Kidney epithelial cell (primary cell): ENCODE measurements at places on chromosomes 5 and 9. TPM values are rescaled to one million over a fixed set of nuclear protein-coding genes. Genes with fewer than 3 reads are reported as not detected.

- no peak for DNase-seq
Observed at GRCh38 chr5:175718401-175719108, 60.7 kb downstream of the HRH2 start.

- no peak for DNase-seq
Observed at GRCh38 chr5:140827704-140828361, at the start of gene PCDHA6. Gene PCDHA6 (plus strand): TSS chr5:140827960. CDS start chr5:140828092, 132 bp downstream.

GRCh38 chr9:99262949-99263418 is 40.9 kb downstream of the SEC61B start:
- no peak for DNase-seq

DNA sequence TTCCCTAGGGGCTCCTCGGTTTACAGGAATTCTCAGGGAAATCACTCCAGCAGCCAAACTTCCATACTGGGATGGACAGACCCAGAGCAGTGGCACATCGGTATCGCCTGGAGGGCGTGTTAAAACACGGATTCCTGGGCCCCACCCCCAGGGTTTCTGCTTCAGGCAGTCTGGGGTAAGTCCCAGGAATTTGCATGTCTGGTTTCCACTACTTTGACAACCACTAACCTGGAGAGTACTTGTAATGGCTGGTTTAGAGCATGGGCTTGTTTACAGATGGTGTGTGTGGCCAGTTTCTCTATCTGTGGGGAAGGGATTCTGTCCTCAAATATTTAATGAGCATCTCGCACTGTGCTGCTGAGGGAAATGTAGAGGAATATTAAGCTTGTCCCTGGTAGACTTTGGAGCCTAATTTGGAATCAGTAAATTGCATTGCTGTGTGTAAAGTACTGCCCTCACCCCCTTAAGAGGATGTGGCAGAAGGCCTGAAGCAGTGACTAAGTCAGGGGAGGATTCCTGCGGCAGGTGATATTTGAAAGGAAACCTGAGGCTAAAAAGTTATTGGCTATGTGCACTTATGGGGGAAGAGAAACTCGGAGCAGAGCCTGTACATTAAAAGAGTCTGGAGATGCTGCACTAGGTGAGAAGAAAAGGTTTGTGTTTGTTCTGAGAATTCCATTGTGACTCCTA is 18.6 kb upstream of the TJP2 start:
- DNase-seq, result no peak

DNA sequence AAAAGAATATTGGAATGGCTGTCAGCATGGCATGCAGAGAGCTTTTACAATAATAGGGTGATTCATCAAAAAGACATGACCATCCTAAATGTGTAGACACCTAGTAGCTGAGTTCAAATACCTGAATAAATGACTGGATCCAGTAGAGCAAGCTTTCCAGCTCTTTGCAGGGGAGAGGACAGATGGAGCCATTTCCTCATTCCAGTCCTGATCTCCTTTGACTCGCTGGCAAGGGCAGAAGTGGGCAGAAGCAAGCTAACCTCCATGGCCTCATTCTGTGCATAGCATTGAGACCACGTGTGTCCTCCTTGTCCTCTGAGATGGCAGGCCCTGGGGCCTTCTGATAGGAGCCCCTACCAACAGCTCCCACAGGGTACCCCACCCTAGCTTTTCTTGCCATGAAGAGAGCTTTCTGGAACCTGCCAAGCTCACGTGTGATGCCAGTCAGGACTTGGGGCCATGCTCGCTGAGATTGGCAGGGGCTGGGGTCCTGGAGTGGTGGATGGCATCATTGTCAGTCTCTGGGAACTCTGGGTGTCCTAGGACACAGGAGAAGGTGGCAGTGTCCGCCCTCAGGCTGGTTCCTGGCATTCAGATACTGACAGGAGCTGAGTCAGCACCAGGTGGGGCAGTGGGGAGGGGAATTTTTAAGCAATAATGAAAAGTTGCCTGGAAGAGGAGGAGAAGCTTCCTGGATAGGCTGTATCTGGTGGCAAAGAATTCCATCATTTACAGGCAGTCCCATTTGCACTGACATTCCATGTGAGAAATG is 33.6 kb downstream of the WWC1 start:
- peak; percentile 69 for DNase-seq

MEGF10 gene
- 0.96 and 1.3 TPM in 2 replicates for total RNA-seq

ZDHHC11 gene
- total RNA-seq, result 0.68 and 1.3 TPM in 2 replicates

CBY3 gene
- not detected in 2 replicates for total RNA-seq

GRCh38 chr5:85670417-85670816 is 947.3 kb upstream of the COX7C start:
- no peak for DNase-seq

- DNase-seq, result no peak
Observed at GRCh38 chr9:87882627-87883026, at the start of gene SPATA31E1. Gene SPATA31E1 (plus strand): TSS chr9:87882877. CDS start chr9:87882892, 15 bp downstream.

TSSK1B gene
- 0.38 TPM in 1 of 2 replicates, not detected in the other for total RNA-seq

DNA sequence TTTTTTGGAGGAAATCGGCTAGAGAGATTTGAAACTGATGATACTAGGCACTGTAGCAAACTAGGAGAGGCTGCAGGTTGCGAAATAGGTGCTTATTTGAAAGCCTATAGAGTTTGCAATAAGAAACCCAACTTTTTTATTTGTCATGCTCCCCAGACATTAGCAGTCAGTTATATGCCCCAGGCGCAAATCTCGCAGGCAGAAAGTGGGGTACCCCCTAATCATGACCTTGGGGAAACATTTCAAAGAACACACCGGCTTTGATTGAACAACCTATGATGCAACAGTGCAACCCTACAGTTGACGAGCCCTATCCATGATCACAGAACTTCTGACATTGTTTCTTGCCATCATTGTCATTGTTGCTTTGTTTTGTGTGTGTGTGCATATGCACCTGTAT is 510.5 kb downstream of the RAB3C start:
- DNase-seq, result no peak

GRCh38 chr5:111514087-111514486 is 1.8 kb upstream of the STARD4 start:
- DNase-seq, result no peak

NOL8 gene
- total RNA-seq, result 29.2 TPM in 2 replicates

DNA sequence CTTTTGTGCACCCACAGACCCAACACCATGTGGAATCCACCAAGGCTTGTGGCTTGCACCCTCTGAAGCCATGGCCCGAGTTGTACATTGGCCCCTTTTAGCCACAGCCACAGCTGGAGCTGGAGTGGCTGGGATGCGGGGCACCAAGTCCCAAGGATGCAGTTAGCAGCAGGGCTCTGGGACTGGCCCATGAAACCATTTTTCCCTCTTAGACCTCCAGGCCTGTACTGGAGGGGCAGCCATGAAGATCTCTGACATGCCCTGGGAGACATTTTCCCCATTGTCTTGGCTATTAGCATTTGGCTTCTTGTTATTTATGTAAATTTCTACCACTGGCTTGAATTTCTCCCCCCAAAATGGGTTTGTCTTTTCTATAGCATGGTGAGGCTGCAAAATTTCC is 51.8 kb downstream of the RASA1 start:
- DNase-seq, result no peak

DNA sequence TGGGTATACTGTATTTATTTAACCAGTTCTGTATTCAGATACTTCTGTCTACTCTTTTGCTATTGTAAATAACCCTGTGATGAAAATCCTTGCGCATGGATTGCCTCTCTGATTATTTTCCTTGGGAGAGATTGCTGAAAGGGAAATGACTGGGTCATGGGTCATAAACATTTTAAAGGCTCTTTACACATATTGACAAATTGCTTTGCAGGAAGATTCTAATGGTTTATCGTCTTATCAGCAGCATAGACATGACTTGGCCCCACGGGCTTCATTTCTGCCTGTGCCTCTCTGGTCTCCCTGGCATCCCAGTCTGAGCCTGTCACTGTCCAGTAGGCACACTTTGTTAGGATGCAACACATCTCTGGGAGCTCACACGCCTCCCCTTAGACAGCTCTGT is 52.3 kb downstream of the RGS3 start:
- DNase-seq, result no peak

GRCh38 chr9:88951155-88951542 is 40.1 kb upstream of the S1PR3 start:
- DNase-seq, result no peak

TERT gene
- 0.21 TPM in 1 of 2 replicates, not detected in the other for total RNA-seq

- DNase-seq, result no peak
Observed at GRCh38 chr5:126508962-126509279, 85.7 kb downstream of the GRAMD2B start.

DNA sequence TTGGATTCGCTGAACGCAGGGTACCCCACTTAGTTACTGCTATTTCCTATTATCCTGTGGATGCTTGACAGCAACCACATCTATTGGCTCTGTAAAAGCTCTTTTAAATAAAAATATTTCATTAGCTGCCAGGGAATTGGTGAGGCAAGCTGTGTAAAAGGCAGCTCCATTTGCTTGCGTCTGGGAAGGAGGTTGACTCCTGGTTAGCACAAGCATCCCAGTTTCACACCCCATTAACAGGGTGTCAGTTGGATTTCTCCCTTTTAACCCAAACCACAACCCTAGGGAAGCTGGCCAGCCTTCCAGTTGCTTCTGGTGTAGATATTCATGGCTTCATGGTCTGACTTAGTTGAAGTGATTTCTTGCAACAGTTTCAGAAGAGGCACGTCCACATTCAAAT is 151.0 kb downstream of the GPBP1 start:
- DNase-seq, result no peak

- DNase-seq, result no peak
Observed at GRCh38 chr9:114071197-114071795, 6.8 kb downstream of the AMBP start.

DNA sequence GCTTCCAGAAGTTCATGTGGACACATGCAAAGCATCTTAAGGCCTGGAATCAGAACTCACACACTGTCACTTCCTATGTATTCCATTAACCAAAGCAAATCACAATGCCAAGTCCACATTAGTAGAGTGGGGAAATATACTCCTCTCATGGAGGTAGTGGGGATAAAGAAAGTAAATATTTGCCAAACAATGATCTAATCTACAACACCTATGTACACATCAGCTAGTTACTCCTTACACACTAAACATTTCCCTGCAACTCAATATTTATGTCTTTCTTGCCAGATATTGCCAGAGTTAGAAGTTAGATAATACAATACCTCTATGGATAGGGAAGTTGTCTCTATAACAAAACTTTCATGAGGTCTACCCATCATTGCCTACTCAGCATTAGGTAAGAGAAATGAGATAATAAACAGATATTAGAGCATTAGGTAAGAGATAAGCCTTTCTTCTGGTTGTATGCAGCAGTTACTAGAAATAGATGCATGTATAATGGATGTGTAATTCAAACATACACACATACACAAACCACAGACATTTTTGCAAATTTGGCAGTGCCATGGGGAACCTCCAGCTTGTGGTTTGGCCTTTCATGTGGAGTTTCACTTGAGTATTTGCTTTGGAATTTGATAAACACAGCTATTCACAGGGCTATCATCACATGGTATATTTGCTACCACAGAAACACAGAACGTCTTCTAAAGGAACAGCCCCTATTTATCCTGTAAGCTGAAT is 196.5 kb downstream of the TLE1 start:
- peak; percentile 78 for DNase-seq

- DNase-seq, result no peak
Observed at GRCh38 chr9:3646226-3646625, 120.4 kb upstream of the RFX3 start.

DNA sequence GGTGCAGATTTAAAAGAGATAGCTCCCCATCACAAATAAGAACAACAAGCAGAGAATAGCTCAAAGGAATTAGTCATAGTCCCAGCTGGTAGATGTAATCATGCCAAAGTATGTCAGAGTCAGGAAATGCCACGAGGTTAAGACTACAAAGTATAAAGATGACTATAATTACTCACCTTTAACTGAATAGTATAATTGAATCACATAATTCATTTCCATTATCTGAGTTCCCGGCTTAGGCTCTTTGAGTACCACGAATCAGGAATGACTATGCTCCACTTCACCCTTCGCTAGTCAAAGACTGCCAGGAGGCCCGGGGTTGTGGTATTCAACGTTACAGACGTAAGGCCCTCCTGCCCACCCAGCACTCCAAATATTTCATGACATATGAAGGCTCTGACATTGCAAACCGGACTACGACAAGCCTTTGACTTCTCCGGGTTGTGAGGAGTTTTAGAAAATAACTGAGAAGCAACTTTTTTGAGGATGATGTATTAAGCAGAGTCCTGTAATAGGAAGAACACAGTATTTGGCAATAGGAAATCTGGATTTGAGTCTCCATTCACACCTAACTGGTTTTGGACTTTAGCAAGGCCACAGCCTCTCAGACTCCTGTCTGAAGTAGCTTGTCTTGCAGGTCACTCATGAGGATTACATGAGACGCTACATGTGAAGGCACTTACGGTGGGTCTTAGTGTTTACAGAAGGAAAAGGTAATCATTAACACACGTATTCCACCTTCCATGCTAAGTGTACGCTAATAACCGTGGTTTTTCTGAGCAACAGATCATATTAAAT is 64.6 kb downstream of the ENC1 start:
- peak; percentile 68 for DNase-seq

DMGDH gene
- total RNA-seq, result 2.9 and 4.2 TPM in 2 replicates

MCTP1 gene
- 12.7 and 12.9 TPM in 2 replicates for total RNA-seq

ITK gene
- not detected in 2 replicates for total RNA-seq
